Breast epithelium (tissue), 4 donors: ENCODE measurements at places on chromosomes 11 and 22.

DNA sequence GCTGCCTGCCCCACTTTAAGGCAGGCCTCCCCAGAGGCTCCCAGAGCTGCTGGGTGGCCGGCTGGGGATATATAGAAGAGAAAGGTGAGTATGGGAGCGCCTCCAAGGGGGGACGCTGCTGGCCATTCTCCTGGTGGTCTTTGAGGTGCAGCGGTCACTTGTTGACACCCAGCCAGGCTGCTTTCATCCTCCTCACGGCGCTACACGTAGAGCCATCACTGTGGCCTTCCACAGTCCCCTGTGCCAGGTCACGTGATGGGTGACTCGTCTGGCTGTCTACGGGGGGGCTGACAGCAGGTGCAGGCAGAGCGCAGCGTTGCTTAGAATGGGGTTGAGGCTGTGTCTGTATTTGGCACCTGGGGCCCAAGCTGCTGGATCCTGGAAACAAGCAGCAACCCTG, 1.9 kb downstream of the ACR start:
- DNase-seq: no peak

GRCh38 chr11:56706486-56706885, 7.6 kb downstream of the OR9G1 start:
- no peak for DNase-seq

- DNase-seq: no peak
Measured at GRCh38 chr22:48808038-48808960, 1019.4 kb downstream of the BRD1 start.

GRCh38 chr22:32880505-32880892, 79.0 kb downstream of the TIMP3 start:
- DNase-seq: no peak

DNA sequence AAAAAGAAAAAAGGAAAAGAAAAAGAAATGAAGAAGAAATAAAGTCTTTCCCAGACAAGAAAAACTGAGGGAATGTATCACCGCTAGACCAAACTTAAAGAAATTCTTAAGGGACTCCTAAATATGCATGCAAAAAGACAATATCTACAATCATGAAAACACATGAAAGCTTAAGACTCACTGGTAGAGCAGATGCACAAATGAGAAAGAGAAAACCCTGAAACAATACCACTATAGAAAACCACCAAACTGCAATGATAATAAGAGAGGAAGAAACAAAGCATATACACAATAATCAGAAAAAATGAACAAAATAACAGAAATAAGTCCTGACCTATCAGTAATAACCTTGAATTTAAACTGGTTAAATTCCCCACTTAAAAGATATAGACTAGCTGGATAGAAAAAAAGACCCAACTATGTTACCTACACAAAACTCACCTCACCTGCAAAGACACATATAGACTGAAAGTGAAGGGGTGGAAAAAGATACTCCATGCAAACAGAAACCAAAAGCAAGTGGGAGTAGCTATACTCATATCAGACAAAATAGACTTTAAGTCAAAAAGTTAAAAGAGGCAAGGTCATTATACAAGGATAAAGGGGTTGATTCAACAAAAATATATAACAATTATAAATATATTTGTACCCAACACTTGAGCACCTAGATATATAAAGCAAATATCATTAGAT, 61.3 kb upstream of the NARS2 start:
- no peak for DNase-seq

DNA sequence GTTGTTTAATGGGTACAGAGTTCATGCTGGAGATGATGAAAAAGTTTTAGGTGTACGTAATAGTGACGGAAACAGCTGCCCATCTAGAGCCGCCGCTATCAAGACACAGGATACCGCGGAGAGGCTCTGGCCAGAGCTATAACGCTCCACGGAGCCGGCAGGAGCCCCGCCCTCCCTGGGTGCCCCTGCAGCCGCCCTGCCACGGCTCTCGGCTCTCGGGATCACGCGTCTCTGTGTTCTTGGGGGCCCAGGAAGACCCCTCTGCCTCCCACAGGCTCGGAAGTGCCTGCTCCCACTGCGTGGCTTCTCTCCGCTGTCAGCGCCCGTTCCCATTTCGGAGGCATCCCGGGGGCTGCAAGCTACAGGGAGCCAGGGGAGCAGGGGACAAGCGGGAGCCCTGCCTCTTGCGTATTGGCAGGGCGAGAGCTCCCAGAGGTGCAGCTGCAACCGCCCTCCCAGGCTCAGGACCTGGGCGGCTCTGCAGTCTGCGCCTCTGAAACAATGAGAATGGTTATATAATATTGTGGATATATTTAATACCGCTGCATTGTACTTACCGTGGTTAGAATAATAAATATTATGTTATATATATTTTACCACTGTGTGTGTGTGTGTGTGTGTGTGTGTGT, 13.7 kb downstream of the GLYATL2 start:
- no peak for DNase-seq

DNA sequence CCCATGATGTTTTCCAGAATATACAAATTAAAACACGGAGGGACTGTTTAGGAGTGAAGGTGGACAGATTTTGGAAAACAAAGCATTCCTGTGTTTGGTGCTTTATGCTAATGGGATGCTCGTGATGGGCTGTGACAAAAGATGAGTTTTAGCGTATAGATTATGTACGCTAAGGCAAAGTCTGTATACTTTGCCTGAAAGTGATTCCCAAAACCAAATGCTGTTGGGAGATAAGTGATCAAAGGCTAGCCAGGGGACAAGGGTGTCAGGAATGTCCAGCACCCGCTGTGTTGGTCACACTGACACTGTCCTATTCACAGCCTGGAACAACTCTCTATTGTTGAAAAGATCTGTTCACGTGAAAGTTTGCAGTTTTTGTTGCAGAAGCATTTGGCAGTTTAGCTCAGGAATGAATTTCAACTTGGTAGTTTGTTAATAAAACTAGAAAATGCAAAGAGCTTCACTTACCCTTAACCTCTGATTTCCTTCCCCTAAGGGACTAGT, 1.5 kb downstream of the JAM3 start:
- no peak for DNase-seq

GRCh38 chr11:36141196-36141953, 147.8 kb downstream of the COMMD9 start:
- no peak for DNase-seq

GRCh38 chr11:63552921-63553320, 10.3 kb downstream of the PLAAT2 start:
- no peak for DNase-seq

DNA sequence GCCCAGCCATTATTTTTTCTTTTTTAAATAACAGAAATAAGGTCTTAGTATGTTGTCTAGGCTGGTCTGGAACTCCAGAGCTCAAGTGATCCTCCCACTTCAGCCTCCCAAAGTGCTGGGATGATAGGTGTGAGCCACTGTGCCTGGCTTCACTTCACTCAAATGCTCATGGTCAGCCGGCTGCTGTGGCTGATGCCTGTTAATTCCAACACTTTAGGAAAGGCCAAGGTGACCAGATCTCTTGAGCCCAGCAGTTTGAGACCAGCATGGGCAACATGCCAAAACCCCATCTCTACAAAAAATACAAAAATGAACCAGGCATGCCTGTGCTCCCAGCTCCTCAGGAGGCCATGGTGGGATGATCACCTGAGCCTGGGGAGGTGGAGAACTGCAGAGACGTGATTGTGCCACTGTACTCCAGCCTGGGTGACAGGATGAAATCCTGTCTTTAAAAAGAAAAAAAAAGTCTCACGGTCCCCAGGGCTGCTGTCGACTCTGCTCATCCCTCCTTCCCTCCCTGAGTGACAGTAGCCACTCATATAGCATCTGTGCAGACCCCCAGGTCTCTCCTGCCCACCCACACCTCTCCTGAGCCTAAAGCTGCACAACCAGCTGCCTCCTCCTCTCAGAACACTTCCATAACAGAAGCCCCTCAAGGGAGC, 3.6 kb downstream of the YDJC start:
- DNase-seq: no peak

- no peak for DNase-seq
Measured at GRCh38 chr11:33234397-33235190, 22.6 kb upstream of the HIPK3 start.

GRCh38 chr11:112637076-112637475, 324.1 kb upstream of the NCAM1 start:
- DNase-seq: no peak

DNA sequence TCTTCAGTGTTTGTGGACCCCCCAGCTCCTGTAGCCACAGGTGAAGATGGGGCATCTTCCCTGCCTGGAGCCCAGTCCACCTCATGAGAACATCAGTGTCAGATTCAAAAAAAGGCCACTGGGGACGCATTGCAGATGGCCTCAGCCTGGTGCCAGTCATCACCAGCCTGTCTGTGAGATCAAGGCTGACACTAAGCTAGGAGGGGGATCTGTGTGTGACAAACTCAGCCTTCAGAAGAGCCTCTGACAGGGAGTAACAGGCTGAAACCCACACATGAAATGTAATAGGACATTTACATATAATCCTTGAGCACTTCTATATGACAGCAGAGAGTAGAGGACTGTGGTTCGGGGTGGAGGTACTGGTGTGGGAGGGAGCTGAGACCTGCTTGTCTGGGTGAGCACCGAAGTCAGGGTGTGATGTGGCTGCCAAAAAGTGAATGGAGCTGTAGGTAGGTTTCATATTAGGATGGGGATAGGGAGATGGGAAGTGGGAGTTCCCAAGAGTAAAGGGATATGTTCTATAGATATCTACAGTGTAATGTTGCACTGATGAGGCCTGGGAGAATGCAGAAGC, 20.5 kb upstream of the CCDC134 start:
- no peak for DNase-seq

- DNase-seq: no peak
Measured at GRCh38 chr11:34866375-34866774, 49.8 kb downstream of the APIP start.
